ENCODE measurements at places on chromosomes 6 and 20. TPM values are rescaled to one million over a fixed set of nuclear protein-coding genes. Genes with fewer than 3 reads are reported as not detected.

ESR1 gene
- total RNA-seq, result 2.7 TPM

TMEM74B gene
- total RNA-seq, result not detected

FNDC11 gene
- 0.25 TPM for total RNA-seq

TRAM2 gene
- total RNA-seq, result 128 TPM

SYCP2 gene
- total RNA-seq, result 0.74 TPM

MAK gene
- total RNA-seq, result not detected

PARD6B gene
- total RNA-seq, result 1.4 TPM

FOXA2 gene
- total RNA-seq, result not detected

RPN2 gene
- 159 TPM for total RNA-seq

TINAG gene
- not detected for total RNA-seq

POPDC3 gene
- total RNA-seq, result 33.7 TPM

ACSS1 gene
- 2.5 TPM for total RNA-seq

PNLDC1 gene
- not detected for total RNA-seq

RNF39 gene
- not detected for total RNA-seq

ETV7 gene
- total RNA-seq, result 0.09 TPM

ROS1 gene
- total RNA-seq, result 0.18 TPM

FAM162B gene
- 1.6 TPM for total RNA-seq

OR2H2 gene
- not detected for total RNA-seq

SCAF8 gene
- 47.6 TPM for total RNA-seq

ACTL10 gene
- total RNA-seq, result 2.5 TPM

OTOR gene
- not detected for total RNA-seq

Measured in fibroblast of the aortic adventitia (primary cell).